ENCODE measurements at places on chromosomes 13 and 19.
A peak's percentile ranks its signal among the peaks of the same experiment; 100 is the strongest.

GRCh38 chr13:65909501-65909900 is 1320.6 kb downstream of the PCDH9 start:
- no peak for DNase-seq

GRCh38 chr13:41407380-41407779 is 50.0 kb upstream of the RGCC start:
- peak; percentile 5 for DNase-seq

GRCh38 chr13:80441968-80442367 is 101.0 kb upstream of the SPRY2 start:
- DNase-seq, result no peak

DNA sequence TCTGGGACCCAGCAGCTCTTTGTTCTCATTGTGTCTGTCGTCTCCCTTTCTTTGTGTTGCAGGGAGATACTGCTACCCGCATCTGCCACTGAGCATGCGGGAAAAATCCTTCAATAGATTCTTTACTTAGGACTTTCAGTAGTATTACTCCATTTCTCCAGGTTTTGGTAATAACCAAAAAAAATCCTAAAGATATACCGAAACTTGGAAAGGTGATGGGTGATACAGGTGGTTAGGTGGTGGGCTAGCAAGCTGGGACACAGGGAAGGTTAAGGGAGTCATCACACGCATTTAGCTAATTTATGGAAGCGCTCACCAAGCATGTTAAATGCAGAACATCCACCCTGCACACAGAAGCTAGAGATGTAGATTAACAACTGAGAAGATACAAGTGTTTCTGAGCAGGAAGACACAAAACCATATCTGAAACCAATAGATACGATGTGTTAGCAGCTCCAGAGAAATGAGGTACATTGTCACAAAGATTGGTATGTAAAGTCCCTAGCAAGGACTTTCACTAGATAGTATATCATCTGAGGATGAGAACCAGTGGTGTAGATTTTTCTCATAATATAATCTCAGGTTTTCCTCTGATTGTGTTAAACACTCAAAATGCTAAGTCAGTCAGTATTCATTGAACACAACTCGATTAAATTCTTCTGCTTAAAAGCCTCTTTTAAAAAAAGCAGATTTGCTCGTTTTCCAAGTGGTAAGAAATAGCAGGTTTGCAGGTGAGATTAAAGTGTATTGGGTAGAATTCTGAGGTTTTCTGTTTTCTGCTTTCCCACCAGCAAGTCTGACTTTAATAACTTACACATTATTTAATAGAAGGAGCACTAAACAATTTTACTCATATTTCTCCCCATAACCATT is 1.2 kb upstream of the SLAIN1 start:
- no peak for DNase-seq

GRCh38 chr13:33537026-33537425 is 251.5 kb upstream of the STARD13 start:
- DNase-seq, result no peak

DNA sequence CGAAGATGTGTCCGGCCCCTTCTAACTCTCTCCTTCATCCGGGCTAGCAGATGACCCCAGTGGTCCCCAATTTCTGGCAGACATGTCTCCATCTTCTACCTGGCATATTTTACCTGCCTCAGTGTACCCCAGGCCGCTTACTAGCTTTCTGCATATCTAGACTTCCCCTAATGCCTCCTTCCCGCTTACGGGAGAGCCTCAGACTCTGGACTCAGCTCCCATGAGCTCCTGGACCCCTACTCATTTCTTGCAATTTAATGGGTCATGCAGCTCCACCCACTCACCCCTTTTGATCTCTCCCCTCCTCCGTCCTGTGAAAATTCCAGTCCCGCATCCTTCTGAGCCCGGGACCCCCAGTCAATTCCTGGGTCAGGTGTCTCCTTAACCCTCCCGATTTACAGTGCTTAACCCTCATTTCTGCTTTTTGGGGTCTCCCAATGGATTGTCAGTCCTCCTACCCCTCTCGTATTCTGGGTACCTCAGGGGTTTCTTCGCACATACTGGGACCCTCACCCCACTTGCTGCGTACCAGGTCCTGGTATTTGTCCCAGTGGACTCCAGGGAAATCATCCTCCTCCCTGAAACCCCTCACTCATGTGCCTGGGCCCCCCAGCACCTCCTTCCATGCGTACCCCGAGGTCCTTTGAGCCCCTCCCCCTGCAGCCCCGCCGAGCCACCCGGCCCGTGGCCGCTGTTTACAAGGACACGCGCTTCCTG is 500 bp upstream of the JUNB start:
- DNase-seq, result no peak

DNA sequence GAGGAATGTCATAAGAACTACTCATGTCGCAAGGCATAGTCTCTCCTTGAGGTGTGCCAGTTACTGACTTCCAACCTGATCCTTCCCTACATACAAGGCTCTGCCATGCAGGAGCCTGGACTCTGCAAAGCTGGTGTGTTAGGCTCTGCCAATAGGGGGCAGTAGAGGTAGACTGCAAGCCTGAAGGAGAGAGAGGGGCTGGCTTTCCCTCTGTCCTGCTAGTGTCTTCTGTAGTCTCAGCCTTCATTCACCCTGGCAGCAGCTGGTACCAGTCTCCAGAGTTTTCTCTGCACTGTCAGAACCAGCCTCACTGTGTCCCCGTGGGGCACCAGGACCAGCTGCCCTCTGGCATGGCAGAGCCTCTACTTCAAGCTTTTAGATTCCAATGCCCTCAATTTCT is 14.5 kb downstream of the SHISA2 start:
- DNase-seq, result peak; percentile 1

DNA sequence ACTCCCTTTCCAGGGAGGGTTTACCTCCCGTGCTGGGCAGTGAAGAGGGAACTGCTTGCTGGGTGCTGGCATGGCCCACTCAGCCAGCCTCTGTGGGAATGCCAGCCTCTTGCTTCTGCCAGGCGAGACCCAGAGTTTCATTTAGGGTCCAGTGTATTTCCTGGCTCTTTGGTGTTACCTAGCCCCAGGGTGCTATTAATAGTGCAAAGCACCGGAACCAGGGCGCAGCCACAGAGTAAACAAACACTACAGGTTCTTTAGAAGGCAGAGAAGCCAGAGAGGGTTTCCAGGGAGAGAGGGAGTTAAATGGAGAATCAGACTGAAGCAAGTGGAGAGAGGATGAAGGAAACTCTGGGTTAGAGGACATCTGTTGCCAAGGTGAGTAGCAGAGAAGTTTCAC is 74.9 kb upstream of the SPATA13 start:
- DNase-seq, result no peak

DNA sequence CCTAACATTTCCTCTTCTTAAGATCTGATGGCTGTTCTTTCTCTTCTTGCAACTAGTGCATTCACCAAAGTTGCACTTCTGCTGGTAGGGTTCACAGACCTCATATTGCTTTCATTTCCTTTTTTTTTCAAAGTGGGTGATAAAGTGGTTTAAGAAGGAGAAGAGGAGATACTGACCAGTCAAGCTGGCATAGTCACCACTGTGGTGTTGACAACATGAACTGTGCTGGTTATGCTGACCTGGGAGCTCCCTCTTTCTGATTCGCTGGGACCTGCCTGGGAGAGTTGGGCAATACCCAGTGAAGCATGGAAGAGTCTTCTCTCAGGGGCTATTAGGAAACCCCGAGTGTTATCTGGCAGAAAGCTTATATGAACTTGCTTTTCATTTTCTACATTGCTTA is 222.9 kb downstream of the SLITRK5 start:
- no peak for DNase-seq

DNA sequence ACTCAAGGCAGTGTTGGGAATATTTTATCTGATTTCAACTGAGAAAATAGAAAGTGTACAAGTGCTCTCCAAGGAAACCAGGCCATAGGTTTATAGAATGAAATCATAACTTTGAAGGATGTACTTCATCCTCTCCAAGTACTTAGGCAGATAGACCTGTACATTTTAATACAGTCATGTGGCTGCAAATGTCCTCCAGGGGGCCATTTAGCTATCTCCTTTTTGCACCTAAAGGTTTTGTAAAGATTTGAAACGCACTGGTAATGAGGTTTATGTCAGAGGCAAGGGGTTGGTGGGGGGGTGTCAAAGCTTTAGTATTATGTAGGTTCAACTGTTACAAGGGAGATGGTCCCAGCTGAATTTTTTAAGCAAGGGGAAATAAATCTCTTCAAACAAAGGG is 364.4 kb downstream of the DCT start:
- DNase-seq, result no peak

DNA sequence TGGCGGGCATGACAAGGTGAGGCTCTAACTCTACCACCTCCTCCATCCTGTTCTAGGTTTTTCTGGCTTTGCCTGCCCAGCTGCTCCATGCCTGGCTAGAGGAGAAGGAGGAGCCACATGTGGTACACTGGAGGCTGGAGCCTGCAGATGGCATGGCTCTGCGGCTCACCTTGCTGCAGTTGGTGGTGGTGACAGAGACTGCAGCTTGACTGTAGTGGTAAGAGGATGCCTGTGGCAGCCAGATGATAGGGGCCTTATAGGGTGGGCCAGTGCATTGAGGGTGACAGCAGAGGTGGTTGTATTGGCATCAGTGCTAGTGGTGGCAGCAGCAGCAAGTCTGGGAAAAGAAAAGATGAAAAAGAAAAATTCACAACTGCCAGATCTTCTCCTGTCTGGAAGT is 146.2 kb downstream of the TNFRSF19 start:
- no peak for DNase-seq

GRCh38 chr13:21115231-21115630 is 53.8 kb upstream of the LATS2 start:
- no peak for DNase-seq

DNA sequence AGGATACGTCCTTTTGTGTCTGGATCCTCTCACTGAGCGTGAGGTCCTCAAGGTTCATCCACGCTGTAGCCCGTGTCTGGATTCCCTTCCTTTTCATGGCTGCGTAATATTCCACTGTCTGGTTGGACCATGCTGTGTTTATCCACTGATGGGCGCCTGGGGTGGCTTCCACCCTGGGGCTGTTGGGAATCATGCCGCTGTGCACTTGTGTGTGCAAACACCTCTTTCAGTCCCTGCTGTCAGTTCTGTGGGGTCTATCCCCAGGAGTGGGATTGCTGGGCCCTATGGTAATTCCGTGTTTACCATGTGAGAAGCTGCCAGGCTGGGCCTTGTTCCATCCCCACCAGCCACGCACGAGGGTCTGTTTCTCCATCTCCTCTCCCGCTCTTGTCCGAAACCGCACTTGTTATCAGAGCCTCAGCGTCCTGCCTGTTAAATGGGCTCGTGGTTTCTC is 98.6 kb downstream of the GADD45B start:
- DNase-seq, result no peak

GRCh38 chr19:14770944-14771839 is 7.2 kb downstream of the ADGRE2 start:
- DNase-seq, result no peak
